ENCODE measurements at places on chromosomes 4 and X.

- DNase-seq: no peak
These were observed 185.8 kb upstream of the RPS6KA3 start for GRCh38 chrX:20452487-20452886.

DNA sequence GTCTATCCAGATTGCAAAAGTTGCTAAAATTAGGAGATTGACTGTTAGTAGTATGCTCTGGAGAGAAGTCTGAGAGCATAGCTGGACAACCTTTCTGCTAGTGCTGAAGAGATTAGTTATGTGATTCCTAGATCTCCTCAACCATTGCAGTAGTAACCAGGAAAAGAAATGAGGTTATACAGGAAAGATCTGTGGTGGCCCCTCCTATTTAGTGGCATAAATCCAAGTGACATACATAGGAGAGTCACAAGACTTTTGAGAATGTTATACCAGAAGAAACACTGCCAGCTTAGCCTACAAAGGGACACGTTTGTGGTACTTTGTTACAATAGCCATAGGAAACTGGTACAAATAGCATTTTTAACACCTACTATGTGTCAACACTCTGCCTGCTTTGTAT lies 105.2 kb downstream of the ATP10D start:
- no peak for DNase-seq

GRCh38 chrX:5242091-5242790 lies 986.4 kb downstream of the NLGN4X start:
- DNase-seq: no peak

GRCh38 chr4:76546327-76546726 lies 111.3 kb downstream of the SHROOM3 start:
- DNase-seq: no peak

DNA sequence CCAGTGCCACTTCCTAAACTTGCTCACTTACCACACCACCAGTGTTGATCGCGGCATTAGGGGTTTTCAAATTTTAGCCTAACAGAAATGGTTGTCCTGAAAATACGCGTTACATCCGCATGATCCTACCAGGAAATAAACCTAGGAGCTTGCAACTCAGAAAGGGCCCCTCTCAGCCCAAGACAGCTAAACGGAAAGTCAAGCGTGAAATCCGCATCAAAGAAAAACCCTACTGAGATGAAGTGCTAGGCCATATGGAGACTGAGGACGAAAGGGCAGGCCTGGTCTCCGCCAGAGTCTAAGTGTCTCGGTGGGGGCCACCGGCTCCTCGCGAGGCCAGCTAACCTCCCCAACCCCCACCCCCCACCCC lies 626 bp downstream of the YTHDC1 start:
- peak; percentile 8 for DNase-seq

DNA sequence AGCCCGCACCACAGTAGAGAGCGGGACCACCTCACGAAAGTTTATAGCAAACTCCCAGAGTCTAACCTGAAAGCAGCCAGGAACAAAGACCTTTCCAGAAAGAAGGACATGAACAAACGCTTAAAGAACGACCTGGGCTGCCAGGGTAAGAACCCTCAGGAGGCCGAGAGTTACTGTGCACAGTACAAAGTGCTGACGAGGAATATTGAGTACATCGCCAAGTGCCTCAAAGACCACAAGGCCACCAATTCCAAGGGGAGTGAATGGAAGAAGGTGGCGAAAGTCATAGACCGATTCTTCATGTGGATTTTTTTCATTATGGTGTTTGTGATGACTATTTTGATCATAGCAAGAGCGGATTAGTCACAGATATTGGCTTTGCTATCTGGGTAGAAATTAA lies 19.0 kb downstream of the CHRNA9 start:
- DNase-seq: no peak

- DNase-seq: no peak
These were observed 1.8 kb downstream of the DKK2 start for GRCh38 chr4:107034091-107034995.

- DNase-seq: no peak
These were observed 31.9 kb downstream of the LRIT3 start for GRCh38 chr4:109879636-109880314.

DNA sequence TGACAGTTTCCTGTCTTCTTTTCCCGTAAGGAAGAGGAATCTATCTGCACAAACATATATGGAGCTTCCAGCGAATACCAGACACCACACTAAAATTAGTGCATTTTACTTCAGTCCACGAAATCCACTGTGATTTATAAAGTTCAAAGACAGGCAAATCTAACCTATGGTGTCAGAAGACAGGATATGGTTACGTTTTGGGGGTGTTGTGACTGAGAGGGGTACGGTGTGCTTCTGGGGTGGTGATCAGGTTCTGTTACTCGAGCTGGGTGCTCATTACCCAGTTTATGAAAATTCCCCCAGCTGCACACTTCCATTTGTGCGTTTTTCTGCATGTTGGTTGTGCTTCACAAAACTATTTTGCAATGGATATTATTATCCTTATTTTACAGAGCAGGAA lies 10.3 kb downstream of the VGLL1 start:
- no peak for DNase-seq

DNA sequence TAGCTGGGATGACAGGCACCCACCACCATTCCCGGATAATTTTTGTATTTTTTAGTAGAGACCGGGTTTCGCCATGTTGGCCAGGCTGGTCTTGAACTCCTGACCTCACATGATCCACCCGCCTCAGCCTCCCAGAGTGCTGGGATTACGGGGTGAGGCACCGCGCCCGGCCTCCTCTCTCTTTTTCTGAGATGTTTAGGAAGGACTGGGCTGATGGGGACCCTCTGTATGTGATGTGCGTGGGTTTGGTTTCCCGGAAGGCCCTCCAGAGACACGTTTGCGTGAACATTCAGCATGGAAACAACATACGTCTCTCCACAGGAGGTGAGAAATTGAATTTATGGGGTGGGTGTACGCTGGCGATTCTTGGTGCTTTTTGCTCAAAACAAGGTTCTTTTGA lies 18.6 kb downstream of the SHOX start:
- DNase-seq: no peak

- no peak for DNase-seq
These were observed 977 bp downstream of the MAGEE1 start for GRCh38 chrX:76428243-76429130.

DNA sequence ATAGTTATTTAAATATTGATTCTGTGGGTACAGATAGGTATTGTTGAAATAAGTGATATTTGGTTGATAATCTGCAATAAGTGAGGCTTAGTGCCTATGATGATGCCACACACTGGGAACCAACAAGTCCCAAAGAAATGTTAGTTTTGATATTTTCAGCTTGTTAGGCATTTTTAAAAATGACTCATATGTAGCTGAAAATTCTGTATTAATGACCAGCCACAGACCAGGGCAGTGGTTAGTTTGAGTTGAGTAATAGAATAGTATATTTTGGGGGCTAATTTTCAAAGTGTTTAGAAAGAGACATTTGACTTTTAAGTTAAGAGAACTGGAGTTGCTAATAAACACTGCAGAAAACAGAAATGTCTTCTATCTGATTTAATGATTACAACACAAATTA lies 9.4 kb downstream of the INTU start:
- no peak for DNase-seq

DNA sequence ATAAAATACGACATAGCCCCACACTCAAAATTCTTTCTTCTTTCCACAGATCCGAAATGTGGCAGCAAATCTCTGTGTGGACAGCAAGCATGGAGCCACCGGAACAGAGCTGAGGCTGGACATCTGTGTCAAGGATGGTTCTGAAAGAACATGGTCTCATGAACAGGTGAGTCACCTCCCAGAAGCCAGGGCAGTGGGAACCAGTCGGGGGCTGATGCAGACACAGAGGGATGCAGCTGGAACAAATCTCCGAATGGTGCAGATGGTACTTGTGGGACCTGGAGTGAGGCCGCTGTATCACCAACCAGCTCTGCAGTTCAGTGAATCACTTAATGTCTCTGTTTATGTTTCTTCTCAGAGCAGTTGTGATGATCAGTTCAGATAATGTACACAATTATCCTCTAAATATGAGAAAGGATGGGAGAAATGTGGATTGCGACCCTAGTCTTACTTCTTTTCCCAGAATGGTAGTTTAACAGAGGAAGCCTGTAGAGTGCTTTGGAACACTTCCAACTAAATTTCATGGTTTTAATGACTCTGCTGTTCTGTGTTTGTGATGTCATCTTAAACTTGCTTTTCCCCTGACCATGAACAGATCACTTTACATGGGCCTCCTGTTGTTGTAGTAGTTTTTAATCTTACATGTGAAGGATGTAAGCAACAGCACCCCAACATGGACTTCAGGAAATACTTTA lies 159.3 kb upstream of the GALNT7 start:
- no peak for DNase-seq

GRCh38 chrX:112670977-112671376 lies 8.8 kb downstream of the LHFPL1 start:
- DNase-seq: no peak

GRCh38 chr4:186570193-186570996 lies 15.0 kb upstream of the MTNR1A start:
- no peak for DNase-seq

DNA sequence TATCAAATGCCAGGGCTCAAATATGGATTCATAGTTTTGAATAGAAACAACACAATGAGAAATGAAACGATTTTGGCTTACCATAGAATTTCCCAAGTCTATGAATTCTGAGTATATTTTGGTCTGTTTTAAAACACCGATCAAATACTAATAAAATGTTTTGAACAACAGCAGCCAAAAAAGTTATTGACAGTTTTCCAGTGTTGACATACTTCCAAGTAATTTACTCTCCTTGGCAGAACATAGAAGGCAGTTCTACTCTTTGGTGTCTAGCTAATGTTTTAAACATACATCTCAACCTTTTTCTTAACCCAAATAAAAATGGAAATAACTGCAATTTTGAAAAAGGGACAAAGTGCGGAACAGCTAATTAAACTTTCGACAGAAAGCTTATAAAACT lies 1419.8 kb downstream of the ADGRL3 start:
- no peak for DNase-seq

DNA sequence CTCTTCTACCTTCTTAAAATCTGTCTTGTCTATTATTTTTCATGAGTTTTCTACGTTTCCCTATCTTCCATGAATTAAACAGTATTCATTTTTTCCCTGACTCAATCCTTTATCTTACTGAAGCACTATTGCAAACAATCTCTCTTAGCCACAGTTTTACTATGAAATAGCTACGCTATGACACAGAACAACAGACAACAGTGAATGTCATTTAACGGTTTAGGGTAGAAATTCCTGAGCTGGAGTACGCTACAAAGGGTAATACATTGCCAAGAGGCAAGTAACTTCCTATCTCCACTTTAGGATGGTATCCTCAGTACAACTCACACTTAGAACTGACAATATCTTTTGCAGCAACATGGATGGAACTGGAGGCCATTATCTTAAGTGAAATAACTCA lies 552.6 kb downstream of the INPP4B start:
- no peak for DNase-seq

GRCh38 chrX:130539721-130540321 lies 138.0 kb downstream of the RBMX2 start:
- DNase-seq: peak; percentile 42

- no peak for DNase-seq
These were observed 15.2 kb downstream of the PDLIM3 start for GRCh38 chr4:185520119-185520518.

Data from NCI-H345 (cell line).